Activated CD4-positive, CD25-positive, alpha-beta regulatory T cell treated with anti-CD3 and anti-CD28 coated beads, Interleukin-2, amount 50 U/mL, for 16 hours (primary cell): ENCODE measurements at places on chromosomes 3 and 15.

- DNase-seq = no peak
These were observed 6.7 kb downstream of the VIPR1 start for GRCh38 chr3:42509111-42509510.

DNA sequence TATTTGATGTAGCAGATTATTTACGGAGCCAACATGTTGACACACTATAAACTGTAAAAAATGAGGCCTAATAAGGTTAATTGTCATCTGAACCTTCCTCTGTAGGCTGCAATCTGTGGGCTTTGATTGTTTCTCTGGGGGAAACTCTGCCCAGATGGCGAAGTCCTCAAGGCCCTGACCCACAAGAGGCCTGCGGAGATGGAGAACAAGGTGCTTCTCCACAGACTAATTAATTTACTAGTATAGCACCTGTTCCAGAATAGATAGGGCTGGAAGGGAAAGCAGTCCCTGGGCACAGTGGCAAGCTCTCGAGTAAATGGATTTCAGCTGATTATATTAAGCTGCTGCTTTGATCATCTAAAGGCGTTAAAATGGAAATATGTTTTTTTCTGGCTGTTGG is 338.8 kb upstream of the DNAJC19 start:
- no peak for DNase-seq

DNA sequence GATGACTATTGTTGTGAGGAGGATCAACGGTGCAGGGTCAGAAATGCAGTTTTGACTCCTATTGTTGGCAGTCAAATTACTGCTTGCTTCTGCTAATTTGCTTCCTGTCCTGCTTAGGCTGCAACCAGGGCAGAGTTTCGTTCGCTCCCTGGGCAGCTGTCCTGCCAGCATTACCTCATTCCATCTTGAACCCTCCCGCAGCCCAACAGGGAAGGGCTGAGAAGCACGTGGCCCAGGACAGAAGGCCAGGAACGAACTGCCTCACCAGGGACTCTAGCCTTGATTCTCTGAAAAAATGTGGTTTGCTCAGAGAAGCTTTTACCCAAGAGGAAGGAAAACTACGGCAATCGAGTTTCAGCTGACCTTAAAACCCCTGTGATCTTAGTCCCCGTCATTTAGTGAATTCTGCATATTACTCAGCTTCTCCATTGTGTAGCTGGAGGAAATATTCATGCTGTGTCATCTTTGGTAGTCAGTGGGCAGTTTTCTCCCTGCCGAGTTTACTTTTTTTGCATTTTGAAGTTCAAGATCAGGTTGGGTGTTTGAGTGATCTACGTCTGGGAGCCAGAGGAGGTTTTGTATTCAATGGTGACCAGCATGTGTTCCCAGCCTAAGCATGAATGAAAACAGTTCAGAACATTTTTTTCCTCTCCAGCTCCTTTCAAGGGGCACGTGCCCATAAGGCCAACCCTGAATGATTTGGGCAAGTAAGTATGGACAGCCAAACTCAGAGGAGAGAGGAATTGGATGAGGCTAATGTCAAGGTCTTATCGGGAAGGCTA is 23.0 kb downstream of the TLNRD1 start:
- no peak for DNase-seq

GRCh38 chr15:51377038-51377786 is 35.8 kb downstream of the GLDN start:
- no peak for DNase-seq

GRCh38 chr3:82474711-82475110 is 713.3 kb upstream of the GBE1 start:
- no peak for DNase-seq

DNA sequence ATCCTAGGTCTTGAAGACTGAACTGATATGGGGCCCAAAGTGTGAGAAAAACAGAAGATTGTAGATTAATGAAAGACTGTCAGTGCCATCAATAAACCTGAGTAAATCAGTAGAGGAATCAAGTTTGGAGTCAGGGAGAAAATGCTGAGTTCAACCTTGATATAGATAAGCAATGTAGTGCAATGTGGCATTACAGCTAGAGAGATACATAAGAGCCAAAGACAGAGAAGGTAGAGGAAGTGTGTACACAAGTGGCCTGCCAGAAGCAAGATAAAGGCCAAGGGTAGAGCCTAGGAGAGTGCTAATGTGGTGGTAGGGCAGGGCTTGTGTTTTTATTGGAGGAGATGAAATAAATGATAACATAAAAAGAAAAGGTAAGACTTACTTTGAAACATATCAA is 26.0 kb upstream of the EID1 start:
- no peak for DNase-seq

- DNase-seq = no peak
These were observed 287.3 kb downstream of the XXYLT1 start for GRCh38 chr3:194983620-194984019.

GRCh38 chr3:148078658-148079057 is 619.0 kb upstream of the AGTR1 start:
- no peak for DNase-seq

DNA sequence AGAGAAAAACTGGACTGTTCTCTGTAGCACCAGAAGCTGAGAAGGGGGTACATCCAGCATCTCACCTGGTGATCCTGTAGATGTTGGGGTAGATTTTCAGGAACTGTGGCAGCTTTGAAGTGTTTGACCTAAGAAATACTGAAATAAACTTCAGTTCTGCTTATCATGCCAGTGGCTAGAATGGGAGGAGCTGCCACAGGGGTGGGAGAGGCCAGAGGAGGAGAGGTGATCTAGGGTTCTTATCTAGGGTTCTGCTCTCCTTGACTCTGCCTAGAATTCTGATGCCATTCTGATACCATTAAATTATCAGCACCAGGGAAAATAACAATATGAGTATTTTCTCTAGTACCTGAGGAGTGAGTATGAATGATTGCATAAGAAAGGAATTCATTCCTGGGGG is 10.2 kb upstream of the CPOX start:
- DNase-seq = no peak

DNA sequence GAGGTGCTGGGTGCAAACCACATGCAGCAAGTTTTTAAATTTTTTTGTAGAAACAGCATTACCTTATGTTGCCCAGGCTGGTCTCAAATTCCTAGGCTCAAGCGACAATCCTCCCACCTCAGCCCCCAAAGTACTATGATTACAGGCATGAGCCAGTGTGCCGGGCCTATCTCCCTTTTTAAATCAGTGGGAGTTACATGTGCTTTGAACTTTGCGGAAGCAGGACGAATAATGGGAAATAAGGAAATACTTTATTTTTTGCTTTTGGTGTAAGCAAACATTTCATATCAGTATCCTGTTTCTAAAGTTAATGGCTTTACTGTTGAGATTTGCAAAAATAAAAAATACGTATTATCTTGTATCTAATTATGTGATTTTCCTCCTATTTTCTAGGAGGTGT is 9.1 kb downstream of the NR1D2 start:
- DNase-seq = no peak

DNA sequence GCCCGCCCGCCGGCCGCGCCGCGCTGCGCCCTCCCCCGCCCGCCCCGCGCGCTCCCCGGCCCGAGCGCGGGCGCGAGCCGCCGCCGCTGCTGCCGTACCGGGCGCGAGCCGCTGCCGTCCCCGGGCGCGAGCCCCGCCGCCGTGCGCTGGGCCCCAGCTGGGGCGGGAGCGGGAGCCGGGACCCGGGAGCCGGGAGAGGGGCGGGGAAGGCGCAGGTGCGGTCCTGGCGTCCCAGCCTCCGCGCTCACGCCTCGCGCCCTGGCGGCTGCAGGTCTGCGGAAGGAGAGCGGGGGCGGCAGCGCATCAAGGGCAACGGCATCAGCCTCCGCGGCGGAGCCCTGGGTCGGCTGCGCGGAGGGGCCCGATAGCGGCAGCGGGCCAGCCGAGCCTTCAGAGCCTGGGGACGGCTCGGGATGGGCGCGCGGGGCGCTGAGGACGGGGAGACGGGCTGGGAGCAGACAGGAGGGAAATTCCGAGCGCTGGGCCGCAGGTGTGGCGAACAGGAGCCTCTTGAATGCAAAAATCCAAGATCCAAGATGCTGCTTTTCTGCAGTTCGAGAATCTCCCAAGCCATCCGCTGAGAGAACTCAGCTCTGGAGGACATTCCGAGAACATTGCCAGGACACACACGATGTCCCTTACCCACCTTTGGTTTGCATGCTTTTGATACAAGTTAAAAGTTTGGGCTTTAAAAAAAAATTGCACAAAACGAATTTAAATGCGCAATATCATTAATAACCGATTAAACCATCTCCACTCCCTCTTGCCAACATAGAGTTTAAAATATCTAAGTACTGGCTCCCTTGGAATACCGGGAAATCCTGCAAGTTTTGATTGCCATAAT is 251.1 kb downstream of the TJP1 start:
- DNase-seq = no peak

- no peak for DNase-seq
These were observed at the start of gene SLCO2A1 for GRCh38 chr3:134029734-134030378. Gene SLCO2A1, minus strand, starts transcription at chr3:134029925. Its CDS starts 123 bp downstream, at chr3:134029802.

GRCh38 chr3:171753665-171754408 is 56.4 kb downstream of the PLD1 start:
- DNase-seq = no peak

- no peak for DNase-seq
These were observed 16.8 kb downstream of the NOX5 start for GRCh38 chr15:69031013-69032001.

- DNase-seq = no peak
These were observed 124.5 kb downstream of the PEAK1 start for GRCh38 chr15:77295446-77295845.

DNA sequence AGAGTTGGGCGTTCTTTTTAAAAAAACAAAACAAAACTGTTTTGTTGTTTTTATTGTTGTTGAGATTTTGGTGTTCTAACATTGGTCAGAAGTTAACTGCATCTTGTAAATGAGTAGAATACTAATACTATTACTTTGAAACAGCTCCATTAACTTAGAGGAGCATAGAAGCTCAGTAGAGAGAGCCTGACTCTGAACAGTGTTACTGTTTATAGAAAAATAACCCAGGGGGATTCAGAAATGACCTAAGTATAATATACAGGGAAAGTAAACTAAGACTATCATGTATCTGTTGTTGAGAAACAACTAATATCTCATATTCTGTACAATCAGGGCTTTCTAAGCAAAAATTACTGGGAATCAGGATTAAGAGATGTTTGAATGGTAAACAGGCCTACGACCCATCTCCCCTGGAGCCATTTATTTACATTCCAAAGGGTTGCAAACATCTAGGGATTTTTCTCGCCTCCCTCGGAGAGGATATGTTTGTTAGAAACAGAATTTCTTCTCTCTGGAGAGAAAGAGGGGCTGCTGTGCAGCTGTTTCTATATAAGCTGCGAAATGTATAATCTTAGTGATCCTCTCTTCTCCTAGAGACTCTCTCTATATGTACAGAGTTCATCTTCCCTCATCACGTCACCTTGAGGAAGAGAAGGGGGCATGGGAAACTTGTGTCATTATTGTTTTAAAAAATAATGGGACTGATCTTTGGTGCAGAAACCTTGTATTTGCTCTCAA is 827.5 kb upstream of the DPPA4 start:
- no peak for DNase-seq

GRCh38 chr3:115148142-115148790 is 1.2 kb upstream of the ZBTB20 start:
- DNase-seq = no peak

- DNase-seq = no peak
These were observed 34.7 kb upstream of the GREM1 start for GRCh38 chr15:32682977-32683630.

DNA sequence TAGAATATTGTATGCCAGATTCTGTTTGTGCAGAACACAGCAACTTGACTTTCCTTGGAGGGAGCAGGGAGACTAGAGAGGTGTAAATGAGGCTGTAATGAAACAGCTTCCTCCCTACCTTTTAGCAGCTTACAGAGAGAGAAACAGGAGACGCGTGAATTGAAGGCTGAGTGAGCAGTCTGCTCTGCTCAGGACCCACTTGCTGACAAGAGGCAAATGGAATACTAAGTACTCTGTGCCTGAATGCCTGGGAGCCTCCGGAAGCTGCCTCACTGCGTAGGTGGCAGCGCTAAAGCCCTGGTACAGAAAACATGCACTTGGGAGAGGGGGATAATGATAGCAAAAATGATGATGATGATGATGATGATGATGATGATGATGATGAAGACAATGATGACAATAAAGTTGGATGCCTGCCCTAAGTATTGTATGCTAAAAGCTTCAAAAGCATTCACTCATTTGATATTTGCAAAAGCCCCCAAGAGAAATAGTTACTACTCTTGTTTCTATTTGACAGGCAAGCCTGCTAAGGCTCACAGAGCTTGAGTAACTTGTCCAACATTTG is 548.9 kb downstream of the NTRK3 start:
- no peak for DNase-seq

GRCh38 chr3:159148466-159148865 is 346.6 kb downstream of the MFSD1 start:
- no peak for DNase-seq

DNA sequence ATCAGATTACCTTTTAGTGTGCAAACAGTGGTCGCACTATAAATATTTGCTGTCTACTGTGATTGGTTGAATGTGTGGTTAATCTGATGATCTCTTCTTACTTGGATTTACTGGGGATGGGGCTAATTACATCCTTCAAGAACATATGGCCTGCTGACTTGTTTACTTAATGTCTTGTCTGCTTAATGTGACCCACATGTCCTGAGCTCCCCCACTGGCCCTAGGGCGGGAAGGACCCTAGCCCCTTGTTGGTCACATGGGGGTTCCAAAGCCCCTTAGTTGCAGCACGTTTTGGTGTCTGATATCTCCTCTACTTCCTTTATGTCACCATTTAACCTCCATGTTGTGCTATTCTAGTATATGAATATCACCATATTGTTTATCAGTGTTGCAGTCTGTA is 17.8 kb upstream of the P2RY12 start:
- DNase-seq = no peak

- DNase-seq = no peak
These were observed 22.1 kb downstream of the SUSD5 start for GRCh38 chr3:33196538-33196937.

DNA sequence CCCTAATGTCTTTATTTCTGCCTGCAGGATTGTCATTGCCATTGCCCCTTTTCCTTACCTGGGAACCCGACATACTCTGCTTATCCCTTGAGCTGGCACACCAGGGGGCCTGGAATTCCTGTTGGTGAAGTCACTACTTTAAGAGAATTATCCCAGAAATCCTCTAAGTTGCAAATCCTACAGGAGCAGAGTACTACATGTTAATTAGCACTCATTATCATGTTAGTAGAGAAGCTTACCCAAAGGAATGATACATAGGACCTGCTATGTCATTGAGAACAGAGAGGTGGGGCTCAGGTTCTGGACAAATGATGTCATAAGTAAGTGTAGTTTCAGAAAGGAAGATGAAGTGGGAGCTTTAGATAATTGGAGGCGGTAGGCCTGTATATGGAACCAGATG is 27.4 kb downstream of the SCG5 start:
- DNase-seq = no peak

GRCh38 chr15:73784291-73784690 is 31.1 kb upstream of the INSYN1 start:
- no peak for DNase-seq

DNA sequence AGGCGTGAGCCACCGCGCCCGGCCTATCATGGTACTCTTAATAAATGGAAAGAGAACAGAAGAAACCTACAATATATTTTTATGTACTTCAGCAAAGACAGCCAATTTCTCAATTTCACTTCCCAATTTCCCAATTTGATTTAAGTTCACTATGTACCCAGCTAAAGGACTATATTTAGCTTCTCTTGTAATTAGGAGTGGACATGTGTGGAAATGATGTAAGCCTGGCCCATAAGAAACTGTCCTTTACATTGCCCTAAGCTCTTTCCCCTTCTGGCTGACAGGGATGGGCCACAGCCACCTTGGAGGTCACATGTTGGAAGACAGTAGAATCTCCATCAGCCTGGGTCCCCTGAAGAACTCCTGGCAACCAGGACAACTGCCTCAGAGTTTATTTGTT is 6.2 kb downstream of the TMEM39A start:
- no peak for DNase-seq

- no peak for DNase-seq
These were observed 520.6 kb downstream of the MFSD1 start for GRCh38 chr3:159322322-159322939.
